ENCODE measurements at places on chromosomes 4 and X. TPM values are rescaled to one million over a fixed set of nuclear protein-coding genes. Genes with fewer than 3 reads are reported as not detected.

P2RY4 gene
- total RNA-seq = not detected

SCML1 gene
- 1.6 TPM for total RNA-seq

DCAF12L1 gene
- 5.1 TPM for total RNA-seq

AFF2 gene
- 14.6 TPM for total RNA-seq

HPGD gene
- 16.8 TPM for total RNA-seq

MAMLD1 gene
- total RNA-seq = 0.53 TPM

KLB gene
- 0.07 TPM for total RNA-seq

JAKMIP1 gene
- total RNA-seq = 1.5 TPM

HSPA4L gene
- total RNA-seq = 5.3 TPM

FOXR2 gene
- not detected for total RNA-seq

NXF2 gene
- not detected for total RNA-seq

POU3F4 gene
- 0.20 TPM for total RNA-seq

GSX2 gene
- not detected for total RNA-seq

DOK7 gene
- 0.26 TPM for total RNA-seq

MAGEB1 gene
- total RNA-seq = 0.18 TPM

ARMCX1 gene
- 22.4 TPM for total RNA-seq

USP17L12 gene
- not detected for total RNA-seq

SPOCK3 gene
- total RNA-seq = 0.28 TPM

DMP1 gene
- not detected for total RNA-seq

All from H9 (cell line).